ENCODE measurements at places on chromosomes 12 and 14. TPM values are rescaled to one million over a fixed set of nuclear protein-coding genes. Genes with fewer than 3 reads are reported as not detected.

- no peak for DNase-seq
Measured at GRCh38 chr12:24407884-24408283, 458.4 kb upstream of the SOX5 start.

- DNase-seq, result peak; percentile 56
Measured at GRCh38 chr14:105414456-105415371, 4.9 kb upstream of the MTA1 start.

- no peak for DNase-seq
Measured at GRCh38 chr12:66397574-66398290, 95.4 kb downstream of the HELB start.

- DNase-seq, result no peak
Measured at GRCh38 chr12:21980544-21980943, 39.3 kb upstream of the ABCC9 start.

DNA sequence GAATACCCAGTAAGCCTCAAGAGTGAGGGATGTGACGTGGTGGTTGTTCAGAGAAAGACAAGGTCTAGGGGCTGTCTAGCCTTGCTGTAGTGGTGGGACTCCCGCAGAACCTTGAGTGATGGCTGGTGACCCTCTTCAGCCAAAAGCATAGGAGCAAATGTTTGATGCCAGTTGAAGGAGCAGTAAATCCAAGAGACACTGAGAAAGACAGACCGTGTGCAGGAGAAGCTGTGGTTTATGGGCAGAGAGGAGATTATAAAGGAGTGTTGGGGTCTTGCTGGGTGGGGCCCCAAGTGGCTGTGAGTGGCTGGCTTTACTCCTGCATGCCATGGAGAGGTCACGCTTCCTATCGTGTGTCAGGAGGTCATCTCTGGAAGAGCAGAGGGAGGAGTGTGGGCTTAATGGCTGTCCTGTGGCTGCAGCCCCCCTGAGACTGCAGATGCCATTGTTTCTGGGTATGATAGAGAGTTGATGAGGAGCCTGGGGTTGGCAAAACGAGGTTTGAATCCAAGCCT, 152.0 kb upstream of the CCND2 start:
- DNase-seq, result no peak

- no peak for DNase-seq
Measured at GRCh38 chr12:132411457-132411856, 78.5 kb upstream of the FBRSL1 start.

- no peak for DNase-seq
Measured at GRCh38 chr14:55470025-55470424, 29.6 kb upstream of the TBPL2 start.

- no peak for DNase-seq
Measured at GRCh38 chr12:12870465-12870864, 20.9 kb upstream of the GPRC5A start.

DNA sequence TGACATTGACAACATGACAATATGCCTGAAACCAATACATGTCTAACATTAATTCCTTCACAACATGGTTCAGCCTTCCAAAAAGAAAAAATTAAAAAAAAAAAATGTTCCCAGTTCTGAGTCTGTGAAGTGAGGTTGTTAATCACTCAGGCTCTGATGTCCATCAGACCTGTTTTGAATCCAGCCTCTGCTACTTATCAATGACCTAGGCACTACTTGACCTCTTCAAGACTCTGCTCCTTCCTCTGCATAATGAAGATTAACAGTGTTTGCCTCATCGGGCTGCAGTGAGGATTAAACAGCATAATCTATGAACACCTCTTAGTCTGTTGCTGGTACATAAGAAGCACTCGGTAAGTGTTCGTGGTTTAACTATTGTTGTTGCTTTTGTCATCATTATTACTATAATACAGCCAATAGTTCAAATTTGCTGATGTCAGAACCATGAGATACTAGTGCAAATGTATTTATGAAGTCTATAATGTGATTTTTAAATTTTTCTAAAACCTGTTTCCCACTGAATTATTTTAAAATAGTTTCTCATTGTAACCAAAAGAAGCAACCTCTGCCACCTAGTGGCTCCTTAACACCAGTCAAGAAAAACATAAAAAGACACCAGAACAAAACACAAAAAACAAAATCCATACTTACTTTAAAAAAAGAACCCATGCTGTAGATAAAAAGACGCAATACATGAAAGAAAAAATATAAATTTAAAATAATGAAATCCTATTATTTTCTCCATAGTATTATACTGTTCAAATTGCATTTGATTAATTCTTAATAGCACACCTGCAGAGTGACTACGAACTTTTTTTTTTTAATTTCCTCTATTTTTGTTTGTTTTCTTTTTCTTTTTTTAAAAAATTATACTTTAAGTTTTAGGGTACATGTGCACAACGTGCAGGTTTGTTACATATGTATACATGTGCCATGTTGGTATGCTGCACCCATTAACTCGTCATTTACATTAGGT, 20.3 kb upstream of the TMX1 start:
- DNase-seq, result no peak

DNA sequence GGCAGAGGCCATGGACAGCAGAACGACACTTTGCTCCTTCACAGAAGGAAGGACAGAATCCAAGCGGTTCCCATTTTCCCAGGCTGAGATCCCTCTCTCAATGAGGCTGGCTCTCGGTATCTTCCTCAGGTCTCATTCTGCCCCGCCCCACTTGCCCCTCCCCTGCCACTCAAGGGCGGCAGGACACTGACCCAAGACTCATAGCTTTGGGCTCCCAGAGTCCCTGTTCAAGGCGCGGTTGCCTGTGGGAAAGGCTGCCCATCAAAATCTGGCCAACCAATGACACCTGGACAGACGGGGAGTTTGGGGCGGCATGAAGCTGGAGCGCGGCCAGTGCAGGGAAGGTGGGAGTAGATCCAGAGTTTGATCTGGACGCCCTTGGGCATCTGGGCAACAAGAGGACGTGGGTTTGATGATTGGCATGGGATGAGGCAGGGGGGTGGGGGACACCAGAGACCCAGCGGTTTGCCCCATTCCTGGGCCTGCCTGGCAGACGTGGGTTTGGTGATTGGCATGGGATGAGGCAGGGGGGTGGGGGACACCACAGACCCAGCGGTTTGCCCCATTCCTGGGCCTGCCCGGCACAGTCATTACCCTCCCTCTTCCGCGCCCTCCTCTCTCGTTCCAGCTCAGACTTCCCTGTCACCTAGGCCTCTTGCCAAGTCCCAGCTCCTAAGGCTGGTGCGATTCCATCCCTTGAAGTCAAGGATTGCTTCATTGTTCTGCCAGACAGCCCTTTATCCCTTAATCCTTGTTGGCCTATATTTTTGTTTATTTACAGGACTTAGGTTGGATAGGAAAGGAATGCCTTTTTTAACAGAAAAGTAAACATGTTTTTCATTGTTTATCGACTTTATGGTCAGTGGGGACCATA, 92.1 kb downstream of the NINJ2 start:
- DNase-seq, result peak; percentile 79

GRCh38 chr12:34021071-34021470, 1.2 kb upstream of the ALG10 start:
- DNase-seq, result no peak

DNA sequence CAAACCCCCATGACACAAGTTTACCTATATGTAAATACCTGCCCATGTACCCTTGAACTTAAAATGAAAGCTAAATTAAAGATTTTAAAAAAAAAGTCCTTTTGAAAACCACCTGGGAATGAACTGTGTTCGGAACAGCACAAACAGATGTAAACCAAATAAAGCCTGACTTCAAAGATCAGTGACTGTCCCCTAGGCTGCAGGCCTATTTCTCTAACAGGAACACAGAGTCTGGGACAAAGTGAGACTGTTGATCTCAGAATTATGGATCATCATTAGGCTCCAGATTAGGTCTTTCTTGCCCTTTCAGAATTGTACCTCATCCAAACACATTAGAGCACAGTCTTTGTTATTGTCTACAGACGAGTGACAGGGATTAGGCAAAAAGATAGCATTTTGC, 54.6 kb downstream of the PAH start:
- DNase-seq, result no peak

The PLA2G1B gene
- total RNA-seq, result not detected

The CLEC4E gene
- not detected for total RNA-seq

The NANOG gene
- 0.22 TPM for total RNA-seq

The ANKRD33 gene
- total RNA-seq, result not detected

The PLEKHG7 gene
- total RNA-seq, result 0.84 TPM

The CLEC4A gene
- total RNA-seq, result 0.70 TPM

The TMPRSS12 gene
- total RNA-seq, result not detected

Measured in left colon (tissue), 2 donors.